DMS 273 treated with DMSO at 0.1 percent for 48 hours (cell line): ENCODE measurements at places on chromosomes 11 and 22.

- DNase-seq: no peak
Observed at GRCh38 chr11:39668640-39669039, 1790.8 kb downstream of the LRRC4C start.

DNA sequence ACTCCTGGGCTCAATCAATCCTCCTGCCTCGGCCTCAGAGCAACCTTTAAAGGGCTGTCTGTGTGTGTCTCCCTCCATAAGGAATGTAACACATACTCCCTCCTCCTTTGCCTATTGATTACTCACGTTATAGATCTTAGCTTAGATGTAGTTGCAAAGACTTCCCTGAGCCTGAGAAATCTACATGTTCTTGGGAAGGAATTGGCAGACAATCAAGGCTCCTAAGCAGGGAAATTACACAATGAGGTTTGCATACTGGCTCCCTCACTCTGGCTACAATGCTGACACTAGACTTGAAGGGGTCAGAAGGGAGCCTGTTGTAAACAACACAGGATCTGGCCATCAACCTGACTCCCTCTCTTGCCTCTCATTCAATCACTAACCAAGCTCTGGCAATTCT lies 5.2 kb upstream of the OLFML1 start:
- DNase-seq: no peak

DNA sequence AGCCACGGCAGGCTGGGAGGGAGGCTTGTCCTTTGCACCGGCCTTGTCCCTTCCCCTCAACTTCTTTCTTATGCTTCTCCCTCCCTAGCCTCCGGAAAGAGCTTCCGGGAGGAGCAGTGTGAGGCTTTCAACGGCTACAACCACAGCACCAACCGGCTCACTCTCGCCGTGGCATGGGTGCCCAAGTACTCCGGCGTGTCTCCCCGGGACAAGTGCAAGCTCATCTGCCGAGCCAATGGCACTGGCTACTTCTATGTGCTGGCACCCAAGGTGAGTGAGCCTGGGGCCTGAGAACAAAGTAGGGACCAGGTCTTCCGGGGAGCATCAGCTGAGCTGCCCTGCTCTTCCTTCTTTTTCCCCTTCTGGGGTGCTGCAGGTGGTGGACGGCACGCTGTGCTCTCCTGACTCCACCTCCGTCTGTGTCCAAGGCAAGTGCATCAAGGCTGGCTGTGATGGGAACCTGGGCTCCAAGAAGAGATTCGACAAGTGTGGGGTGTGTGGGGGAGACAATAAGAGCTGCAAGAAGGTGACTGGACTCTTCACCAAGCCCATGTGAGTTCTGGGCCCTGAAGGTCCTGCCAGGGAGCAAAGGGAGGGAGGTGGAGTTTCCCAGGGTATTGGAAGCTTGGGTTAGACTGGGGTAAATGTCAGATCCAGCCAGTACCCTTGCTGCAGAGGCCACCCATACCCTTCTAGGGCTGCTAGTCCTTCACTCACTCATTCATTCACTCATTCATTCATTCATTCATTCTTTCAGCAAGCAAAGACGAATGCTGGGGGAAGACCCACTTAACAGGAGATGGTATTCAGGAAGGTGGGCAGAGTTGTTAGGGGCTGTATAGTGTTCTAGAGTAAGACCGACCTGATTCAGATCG lies 22.6 kb downstream of the ADAMTS15 start:
- no peak for DNase-seq

GRCh38 chr11:120688163-120688562 lies 176.6 kb downstream of the GRIK4 start:
- DNase-seq: no peak

DNA sequence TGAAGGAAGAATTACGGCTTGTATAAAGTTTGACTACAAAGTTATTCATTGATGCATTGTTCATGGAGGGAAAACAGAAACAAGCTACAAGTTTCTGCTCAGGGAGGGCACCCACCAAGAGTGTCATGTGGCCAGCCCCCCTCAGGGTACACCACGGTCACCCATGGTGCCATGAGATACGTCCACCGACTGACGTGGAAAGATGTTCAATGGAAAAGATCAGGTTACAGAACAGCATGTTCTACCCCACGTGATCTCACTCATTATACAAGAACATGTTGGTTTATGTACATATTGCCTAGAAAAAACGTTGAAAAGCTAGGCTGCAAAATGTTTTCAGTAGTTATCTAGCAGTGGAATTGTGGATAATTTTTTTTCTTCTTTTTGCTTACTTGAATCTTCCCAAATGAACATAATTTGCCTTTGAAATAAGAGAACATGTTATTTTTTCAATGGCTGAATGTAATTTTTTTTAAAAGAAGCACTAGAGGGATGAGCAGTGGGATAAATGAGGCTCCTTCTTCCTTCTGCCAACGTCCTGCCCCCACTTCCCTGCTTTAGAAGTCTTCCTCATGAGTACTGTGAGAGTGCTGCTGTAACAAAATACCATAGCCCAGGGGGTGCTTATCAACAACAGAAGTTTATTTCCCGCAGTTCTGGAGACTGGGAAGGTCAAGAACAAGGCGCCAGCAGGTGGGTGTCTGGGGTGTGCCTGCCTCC lies 22.5 kb downstream of the RCN1 start:
- DNase-seq: peak; percentile 42

DNA sequence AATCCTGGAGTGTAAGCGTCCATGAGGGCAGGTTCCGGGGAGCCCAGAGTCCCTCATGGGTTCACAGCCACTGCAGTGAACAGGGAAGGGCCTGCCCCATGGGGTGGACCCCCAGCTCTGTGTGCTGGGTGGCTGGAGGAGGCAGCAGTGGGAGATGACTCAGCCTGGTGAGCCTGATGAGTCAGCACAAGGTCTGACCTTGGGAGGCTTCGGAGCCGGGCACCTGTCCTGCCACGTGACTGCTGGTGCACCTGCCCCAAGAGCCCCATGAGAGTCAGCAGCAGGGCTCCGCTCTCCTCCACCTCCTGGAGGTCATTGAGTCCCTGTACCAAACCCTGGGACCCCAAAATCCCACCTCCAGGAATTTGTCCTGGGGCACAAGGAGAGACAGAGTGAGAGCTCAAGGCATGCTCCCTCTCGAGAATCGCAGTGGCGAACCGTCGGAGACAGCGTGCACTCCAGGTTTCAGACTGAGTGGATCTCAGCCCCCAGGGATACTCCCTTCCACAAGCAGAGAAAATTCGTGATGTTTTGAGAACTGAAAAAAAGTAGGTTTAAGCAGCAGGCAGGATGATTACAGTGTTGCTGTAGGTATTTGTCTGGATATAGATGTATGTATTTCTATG lies 1221.7 kb downstream of the BRD1 start:
- DNase-seq: no peak

DNA sequence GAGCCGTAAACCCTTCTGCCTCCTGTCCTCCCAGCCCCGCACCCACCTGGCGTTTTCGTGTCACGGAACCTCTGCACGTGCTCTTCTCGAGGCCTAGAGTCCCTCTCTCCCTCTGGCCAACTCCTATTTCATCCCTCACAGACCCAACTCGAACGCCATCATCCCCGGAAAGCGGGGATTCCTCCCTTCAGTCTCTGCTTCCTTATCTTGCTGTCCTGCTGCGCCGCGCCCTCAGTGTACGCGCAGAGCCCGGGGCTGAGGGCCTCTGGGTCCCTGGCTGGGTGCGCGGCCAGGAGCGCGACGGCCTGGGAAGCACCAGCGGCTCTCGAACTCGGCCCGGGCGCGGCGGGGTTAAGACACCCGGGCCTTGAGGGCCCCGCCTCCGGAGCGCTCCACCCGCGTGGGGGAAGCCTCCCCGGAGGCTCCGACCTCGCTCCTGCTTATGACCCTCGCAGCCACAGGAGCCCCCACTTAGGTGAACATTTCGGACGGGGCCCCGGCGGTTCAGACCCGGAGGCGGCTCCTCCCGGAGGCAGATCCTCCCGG lies 398 bp upstream of the ATG16L2 start:
- DNase-seq: no peak

DNA sequence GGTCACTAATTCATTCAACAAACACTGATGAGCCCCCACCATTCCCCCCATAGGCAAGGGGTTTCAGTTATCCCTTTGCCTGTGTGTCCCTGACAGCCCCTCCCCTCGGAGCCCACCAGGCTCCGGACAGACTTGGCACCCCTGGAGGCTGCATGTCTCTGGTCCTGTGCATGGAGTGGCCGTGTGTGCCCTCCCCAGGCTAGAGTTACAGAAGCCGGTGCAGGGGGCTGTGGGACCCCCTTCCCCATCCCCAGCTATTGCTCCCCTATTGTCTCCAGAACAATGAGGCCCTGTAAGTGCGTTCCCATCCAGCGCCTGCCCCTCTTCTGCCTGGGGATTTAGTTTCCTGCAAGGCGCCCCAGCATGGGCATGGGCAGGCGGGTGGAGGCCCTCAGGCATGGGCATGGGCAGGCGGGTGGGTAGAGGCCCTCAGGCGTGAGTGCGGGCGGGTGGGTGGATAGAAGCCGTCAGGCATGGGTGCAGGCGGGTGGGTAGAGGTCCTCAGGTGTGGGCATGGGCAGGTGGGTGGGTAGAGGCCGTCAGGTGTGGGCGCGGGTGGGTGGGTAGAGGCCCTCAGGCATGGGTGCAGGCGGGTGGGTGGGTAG lies 1.5 kb downstream of the MUC2 start:
- DNase-seq: no peak

DNA sequence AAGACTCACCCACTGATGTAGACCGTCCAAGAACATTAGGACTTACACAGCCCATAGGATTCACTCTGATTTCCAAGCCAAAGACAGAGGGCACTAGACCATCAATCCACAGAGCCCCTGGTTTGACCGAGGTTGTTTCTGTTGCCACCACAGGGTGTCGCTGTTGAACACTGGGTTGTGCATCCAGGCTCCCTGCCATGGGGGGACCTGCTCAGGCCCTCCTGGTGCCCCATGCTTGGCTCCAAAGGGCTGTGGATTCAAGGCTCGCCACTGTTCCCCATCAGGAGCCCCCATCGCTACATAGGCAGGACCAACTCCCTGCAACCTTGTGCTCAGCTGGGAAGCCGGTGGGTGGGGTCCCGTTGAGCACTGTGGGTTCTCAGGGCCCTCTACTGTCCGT lies 128.0 kb upstream of the ANO1 start:
- DNase-seq: no peak
